ENCODE measurements at places on chromosomes 1 and 21.
A peak's percentile ranks its signal among the peaks of the same experiment; 100 is the strongest.

DNA sequence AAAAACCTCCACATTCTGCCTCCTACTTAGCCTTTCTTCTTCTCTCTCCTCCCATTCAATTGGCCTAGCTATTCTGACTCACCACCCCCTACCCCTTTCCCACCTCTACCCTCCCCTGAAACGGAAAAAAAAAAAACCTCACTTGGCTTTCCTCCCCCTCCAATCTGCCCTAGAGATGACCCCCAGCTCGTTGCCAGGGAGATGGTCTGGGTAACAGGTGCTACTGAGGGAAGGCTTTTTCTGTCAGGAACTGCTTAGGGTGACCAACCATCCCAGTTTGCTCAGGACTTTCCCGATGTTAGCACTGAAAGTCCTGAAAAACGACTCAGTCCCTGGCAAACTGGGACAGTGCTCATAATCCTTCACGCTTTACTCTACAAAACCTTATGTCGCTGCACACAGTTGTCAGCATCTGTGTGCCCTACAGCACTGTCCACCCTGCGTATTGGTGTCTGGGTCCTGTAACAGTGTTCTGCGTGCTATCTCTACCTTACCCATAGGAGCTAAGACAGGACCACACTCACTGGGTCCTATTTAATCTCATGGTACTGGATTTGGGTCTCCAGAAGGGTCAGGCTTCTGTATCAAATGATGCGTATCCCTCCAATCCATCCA, 7.7 kb upstream of the CADM3 start:
- no peak for DNase-seq

- no peak for DNase-seq
These were observed 12.4 kb upstream of the LRIF1 start for GRCh38 chr1:110976089-110976488.

DNA sequence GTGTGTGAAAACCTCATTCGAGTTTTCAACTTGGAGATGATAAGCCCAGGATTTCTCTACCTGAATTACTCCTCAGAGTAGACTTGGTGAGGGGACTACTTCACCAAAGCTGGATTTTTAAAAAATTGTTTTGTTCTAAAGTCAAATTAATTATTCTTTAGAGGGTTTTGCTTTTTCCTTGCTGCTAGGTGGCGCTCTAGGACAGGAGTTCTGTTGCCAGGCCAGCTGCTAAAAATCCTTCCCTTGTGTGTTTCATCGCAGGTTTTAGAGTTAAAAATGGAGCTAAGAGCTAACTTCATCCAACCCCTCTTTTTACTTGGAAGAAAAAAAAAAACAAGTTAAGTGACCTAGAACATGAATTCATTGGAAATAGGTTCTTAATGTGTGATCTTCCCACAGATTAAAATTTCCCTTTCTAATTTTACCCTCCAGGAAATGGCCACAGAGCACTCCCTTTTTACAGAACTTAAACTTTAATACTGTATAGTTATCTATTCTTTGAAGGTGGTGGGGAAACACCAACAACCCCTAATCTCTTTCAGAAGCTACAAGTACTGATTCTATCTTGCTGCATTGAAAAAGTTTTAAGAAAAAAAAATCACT, 36.7 kb upstream of the FAM163A start:
- peak; percentile 37 for DNase-seq

DNA sequence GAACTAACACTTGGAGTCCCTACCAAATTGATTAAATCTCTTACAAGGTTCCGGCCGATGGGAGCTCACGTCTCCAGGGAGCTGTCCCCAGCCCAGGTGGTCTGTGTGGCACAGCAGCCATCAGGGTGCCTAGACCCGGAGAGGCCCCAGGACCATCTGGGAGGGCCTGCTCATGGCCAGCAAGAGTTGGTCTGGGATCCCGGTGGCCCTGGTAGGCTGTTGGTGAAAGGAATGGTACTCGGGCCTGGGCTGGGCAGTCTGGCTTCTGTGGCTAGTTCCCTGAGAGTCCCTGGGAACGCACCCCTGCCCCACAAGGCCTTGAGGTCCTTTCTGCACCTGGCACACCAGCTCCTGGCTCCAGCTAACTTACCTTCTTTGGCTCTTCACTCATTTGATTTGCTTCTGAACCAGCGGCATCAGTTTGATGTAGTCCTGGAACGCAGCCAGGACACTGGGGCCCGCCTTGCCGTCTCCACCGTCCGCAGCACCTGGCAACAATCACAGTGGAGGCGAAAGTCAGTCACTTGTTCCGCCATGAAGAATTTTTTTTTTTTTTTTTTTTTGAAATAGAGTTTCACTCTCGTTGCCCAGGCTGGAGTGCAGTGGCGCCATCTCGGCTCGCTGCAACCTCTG, 62.5 kb downstream of the SCCPDH start:
- no peak for DNase-seq

DNA sequence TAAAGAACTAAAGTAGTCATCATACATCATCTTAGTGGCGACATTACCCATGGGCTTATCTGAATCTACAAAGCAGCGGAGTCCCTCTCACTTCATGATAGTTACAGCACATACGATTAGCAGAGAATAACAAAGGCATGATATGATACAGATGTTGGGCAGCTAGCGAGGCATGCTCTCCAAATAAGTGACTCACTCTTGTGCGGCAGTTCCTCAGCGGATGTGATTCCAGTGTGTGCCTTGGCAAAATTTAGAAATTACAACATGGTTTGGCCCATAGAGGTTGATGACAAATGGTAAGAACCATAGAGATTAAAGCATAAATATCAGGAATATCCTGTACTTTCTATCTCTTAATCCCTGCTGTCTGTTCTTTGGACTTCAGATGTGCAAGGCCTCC, 48.1 kb upstream of the PAXBP1 start:
- no peak for DNase-seq

GRCh38 chr1:88998716-88999115, 6.3 kb upstream of the KYAT3 start:
- DNase-seq: peak; percentile 44

- no peak for DNase-seq
These were observed 8.4 kb upstream of the PIGR start for GRCh38 chr1:206954459-206955342.

GRCh38 chr1:63908016-63908415, 134.2 kb downstream of the ROR1 start:
- DNase-seq: no peak

DNA sequence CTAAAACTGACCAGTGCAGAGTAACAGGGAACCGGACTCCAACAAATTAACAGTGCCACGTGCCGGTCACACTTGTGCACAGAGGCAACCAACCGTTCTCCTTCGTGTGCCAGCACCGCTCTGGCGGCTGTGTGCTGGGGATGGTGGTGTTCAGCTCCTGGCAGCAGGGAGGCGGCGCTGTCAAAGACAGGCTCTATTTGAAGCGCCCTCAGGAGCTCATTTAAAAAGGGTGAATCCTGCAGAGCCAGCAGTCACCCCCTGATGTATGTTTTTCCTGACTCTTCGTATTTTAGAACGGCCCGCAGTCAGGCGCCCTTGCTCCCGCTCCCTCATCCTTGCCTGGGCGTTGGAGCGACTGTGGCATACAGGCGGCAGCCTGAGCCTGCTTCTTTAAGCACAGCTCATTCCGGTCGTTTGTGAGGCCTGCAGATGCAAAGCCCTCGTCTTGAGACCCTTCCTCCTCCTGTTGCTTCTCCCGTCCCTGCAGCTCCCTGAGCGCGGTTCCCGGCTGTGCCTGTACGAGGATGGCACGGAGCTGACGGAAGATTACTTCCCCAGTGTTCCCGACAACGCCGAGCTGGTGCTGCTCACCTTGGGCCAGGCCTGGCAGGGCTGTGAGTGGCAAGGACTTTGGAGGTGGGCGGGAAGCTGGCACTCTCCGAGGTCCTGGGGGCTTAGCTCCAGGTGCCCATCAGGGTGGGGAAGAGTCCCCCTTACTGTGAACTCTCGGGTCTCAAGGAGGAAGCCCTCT, 1.1 kb downstream of the DFFB start:
- DNase-seq: peak; percentile 59

- no peak for DNase-seq
These were observed 2.0 kb downstream of the PDPN start for GRCh38 chr1:13585612-13585991.

DNA sequence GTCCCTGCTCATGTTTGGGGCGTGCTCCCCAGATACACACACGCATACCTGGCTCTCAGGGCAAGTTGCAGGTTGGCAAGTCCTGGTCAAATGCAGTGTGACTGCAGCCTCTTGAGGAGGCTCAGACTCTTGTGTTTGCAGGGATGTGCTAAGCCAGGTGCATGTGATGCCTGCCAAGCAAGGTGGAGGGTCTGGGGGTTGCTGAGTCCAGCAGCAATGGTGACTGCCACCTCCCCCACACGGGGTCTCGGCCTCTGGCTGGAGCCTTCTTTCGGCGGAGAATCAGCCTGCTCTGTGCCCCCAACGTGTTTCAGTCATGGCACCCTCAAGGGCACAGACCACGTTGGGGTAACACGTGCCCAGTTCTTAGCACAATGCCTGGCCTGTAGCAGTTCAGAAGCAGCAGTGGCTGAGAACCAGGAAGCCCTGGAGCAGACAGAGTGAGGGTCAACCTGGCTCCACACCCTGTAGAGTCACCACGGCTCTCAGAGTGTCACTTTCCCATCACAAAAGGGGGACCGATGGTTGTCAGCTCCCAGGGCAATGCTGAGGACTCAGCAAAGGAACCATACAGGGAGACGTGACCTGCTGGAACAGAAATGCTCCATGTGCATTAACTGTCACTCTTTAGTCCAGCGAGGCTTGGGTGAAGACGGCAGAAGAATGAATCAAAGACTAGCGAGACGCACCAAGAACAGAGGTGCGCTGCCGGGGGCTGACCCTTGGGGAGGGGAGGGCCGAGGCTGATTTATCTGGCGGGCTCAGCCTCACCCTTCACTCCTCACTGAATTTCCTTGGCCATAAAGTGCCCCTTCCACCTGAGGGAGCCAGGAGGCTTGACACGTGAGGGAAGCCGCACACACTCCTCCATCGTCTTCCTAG, 109.0 kb downstream of the PGBD5 start:
- no peak for DNase-seq

DNA sequence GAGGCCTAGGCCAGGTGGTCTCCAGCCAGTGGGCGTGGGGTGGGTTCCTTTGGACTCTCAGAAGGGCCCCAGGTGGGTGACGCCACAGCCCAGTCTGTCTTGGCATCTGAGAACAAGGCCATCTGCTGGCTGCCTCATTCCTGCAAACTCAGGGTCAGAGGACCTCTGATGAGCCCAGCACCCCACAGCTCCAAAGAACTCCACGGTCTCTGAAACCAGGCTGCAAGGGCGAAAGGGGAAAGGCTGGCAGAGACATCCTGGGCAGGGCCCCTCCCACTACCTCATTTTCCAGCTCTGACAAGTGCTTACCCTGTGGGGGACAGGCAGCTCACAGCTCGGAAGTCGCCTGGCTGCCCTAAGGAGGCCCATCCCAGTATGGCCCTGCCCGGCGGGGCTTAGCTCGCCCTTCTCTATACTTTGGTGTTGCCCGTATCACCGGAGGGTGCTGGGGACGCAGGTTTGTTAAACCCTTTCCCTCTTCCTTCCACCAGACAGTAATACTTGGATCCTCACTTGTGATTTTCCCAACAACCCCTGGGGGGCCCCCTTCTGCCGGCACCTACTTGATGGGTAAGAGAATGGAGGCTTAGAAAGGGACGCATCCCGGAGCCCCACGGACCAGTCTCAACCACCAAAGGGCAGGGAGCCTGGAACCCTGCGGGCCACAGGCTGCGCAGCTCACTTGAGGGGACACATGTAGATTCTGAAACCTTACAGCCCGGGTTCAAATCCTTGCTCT, 10.9 kb upstream of the EDN2 start:
- no peak for DNase-seq

GRCh38 chr21:28789523-28789922, 203.2 kb downstream of the LTN1 start:
- no peak for DNase-seq

DNA sequence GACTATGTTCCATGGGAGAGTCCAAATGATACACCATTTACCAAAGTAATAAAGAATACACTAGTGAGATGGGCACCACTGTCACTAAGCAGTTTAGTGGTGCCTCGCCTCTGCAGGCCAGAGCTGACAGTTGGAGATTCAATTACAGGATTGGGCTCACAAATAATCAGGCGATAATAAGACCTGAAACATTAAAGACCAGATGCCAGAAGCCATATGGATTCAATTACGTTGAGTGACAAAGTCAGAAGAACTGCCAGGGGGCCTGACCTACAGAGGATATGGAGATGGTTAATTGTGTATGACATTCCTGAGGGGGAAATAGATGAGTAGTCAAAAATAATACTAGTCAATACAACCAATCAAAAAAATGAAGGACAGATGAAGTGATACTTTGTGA, 65.2 kb upstream of the ST6GALNAC5 start:
- no peak for DNase-seq

DNA sequence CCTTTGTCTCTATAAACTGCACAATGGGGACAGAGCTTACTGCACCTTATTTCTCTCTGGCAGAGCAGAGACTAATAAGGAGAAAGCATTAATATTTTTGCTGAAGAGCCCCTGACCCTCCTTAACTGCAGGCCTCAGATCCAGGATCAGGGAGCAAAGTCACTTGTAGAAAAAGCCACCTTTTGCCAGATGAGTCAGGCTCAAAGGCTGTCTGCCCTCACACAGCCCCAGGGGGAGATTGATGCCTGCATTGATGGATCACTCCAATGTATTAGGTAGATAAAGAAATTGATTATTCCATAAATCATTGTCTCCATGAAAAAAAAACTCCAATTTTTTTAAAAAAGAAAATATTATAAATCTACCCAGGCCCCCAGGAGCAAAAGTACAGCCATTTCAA, 15.8 kb downstream of the GRIK3 start:
- DNase-seq: no peak

GRCh38 chr1:221087919-221088318, 208.7 kb downstream of the HLX start:
- no peak for DNase-seq

Data from frontal cortex (tissue), 4 donors.